Endothelial cell (in vitro differentiated cells): ENCODE measurements at places on chromosomes 3 and 15. TPM values are rescaled to one million over a fixed set of nuclear protein-coding genes. Genes with fewer than 3 reads are reported as not detected.

DNA sequence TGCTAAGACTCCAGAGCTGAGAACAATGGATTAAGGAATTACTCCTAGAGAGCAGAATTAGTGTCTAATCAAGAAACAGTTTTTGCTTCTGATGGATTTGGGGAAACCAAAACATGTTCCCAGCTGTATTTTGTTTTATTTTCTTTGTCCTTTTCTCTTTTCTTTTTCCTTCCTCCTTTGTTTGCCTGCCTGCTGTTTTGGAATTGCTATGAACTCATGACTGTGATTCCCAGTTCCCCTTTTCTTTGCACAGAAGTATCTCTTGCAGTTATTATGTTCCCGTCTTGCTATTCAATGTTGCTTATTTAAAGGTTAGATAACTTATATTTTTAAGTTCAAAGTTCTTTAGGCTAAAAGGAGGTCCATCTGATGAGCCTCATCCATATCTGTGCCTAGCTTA is 77.0 kb upstream of the GBE1 start:
- H3K36me3 ChIP-seq: no peaks in the 10 kb centered on the region
- no peaks in the 10 kb centered on the region for H3K27me3 ChIP-seq
- peaks cover 10% of the 10 kb centered on the region for H3K4me1 ChIP-seq
- no peak for DNase-seq

COL6A5 gene
- not detected for total RNA-seq

GRCh38 chr15:66233487-66234415 is 19.8 kb downstream of the MEGF11 start:
- H3K4me1 ChIP-seq: no peaks in the 10 kb centered on the region
- H3K4me3 ChIP-seq: no peak overlapping the region
- H3K27ac ChIP-seq: no peak overlapping the region
- DNase-seq: peak; percentile 38

GRCh38 chr3:94413336-94414108 is 350.7 kb downstream of the NSUN3 start:
- no peak for DNase-seq
- H3K4me1 ChIP-seq: peaks cover 7% of the 10 kb centered on the region
- peaks cover 2% of the 10 kb centered on the region for H3K27me3 ChIP-seq
- H3K4me3 ChIP-seq: no peak overlapping the region
- H3K27ac ChIP-seq: no peak overlapping the region

DISP2 gene
- 3.6 TPM for total RNA-seq

- no peaks in the 10 kb centered on the region for H3K36me3 ChIP-seq
- DNase-seq: no peak
- no peak overlapping the region for H3K4me3 ChIP-seq
- peaks cover 6% of the 10 kb centered on the region for H3K4me1 ChIP-seq
- no peak overlapping the region for H3K27ac ChIP-seq
- no peaks in the 10 kb centered on the region for H3K27me3 ChIP-seq
Observed at GRCh38 chr15:39040861-39041260, 476.2 kb upstream of the RASGRP1 start.

GRCh38 chr3:50630394-50630793 is 13.4 kb downstream of the MAPKAPK3 start:
- no peaks in the 10 kb centered on the region for H3K4me1 ChIP-seq
- no peaks in the 10 kb centered on the region for H3K36me3 ChIP-seq
- no peak overlapping the region for H3K27ac ChIP-seq
- no peak for DNase-seq
- peaks cover 1% of the 10 kb centered on the region for H3K27me3 ChIP-seq
- no peak overlapping the region for H3K4me3 ChIP-seq

ZNF774 gene
- total RNA-seq: 4.1 TPM

CPNE4 gene
- total RNA-seq: 0.41 TPM

MASP1 gene
- total RNA-seq: 0.56 TPM

GRCh38 chr3:46024131-46024530 is 3.2 kb downstream of the XCR1 start:
- DNase-seq: no peak
- no peak overlapping the region for H3K27ac ChIP-seq
- H3K36me3 ChIP-seq: peaks cover 4% of the 10 kb centered on the region
- no peaks in the 10 kb centered on the region for H3K4me1 ChIP-seq

NUTM1 gene
- total RNA-seq: not detected

- no peak overlapping the region for H3K4me3 ChIP-seq
- H3K27me3 ChIP-seq: no peaks in the 10 kb centered on the region
- DNase-seq: peak; percentile 7
- H3K27ac ChIP-seq: no peak overlapping the region
Observed at GRCh38 chr3:28077572-28077971, 163.8 kb upstream of the CMC1 start.

DNA sequence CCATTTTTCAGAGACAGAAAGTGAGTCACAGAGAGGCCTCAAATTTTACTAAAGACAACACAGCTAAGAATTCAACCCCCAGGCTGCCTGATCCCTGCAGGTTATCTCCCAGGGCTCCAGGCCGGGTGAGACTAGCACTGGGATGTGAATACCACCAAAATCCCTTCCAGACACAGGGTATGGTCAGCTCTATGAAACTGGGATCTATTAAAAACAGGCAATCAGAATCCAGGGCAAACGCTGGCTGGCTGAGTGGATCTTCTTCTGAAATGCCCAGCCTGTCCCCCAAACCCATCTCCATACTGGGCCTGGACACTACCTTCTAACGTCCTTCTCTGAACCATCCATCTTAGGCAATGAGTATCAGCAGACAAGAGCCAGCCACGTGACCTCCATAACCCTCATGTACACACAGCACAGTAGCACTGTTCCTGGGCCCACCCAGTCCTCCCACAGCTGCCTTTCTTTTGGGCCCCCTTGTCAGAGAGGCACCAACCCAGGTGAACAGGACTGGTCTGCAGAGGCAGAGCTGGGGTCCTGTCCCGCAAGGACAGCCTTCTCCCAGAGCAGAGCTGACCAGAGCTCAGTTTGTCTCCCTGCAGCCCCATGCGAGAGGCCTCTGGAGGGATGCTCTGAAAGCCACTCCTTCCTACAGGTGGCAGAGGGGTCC is 1.9 kb downstream of the RAB6B start:
- peaks cover 3% of the 10 kb centered on the region for H3K4me1 ChIP-seq
- H3K27ac ChIP-seq: no peak overlapping the region

GRCh38 chr3:172225215-172225707 is 185.9 kb downstream of the FNDC3B start:
- peaks cover 5% of the 10 kb centered on the region for H3K27me3 ChIP-seq
- no peak overlapping the region for H3K27ac ChIP-seq
- DNase-seq: no peak

DNA sequence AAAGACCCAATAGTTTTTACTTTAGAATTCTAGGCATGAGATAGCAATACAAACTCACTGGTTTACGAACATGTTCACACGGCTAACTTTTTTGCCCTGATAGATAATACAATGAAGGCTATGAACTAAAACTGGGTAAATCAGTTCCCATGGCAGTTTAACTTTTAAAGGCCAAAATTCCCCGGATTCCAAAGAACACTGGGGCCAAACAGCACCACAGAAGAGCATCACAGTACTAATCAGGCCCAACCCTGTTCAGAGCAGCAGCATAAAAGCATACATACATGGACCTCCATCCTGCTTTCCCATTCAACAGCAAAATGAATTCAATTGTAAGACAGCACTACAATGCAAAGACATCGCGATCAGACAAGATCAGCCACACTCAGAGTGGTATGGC is 540.3 kb upstream of the CCDC54 start:
- H3K4me1 ChIP-seq: no peaks in the 10 kb centered on the region
- no peak for DNase-seq
- no peak overlapping the region for H3K27ac ChIP-seq

DNA sequence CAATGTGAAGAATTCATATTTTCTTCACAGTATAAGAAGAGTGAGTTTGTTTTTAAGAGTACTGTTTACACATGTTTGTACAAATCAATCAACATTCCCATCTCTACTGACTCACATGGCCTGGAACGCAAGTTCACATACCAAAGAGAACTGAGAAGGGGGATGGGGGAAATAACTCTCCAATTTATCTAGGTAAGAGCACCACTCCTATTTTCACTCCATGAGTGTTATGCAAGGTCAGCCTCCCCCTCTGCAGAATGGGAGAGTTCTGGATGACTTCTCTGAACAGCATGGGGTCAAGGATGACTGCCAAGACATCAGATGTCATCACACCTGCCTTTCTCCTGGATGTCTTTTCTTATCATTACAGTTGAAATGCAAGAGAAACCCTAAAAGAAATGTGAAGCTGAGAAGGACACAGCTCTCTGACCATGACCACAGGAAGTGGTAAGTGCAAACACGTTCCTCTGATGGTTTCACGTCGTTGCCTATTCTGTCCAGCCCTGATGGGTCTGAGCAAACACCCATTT is 95.2 kb downstream of the SEMA6D start:
- H3K27ac ChIP-seq: no peak overlapping the region
- no peaks in the 10 kb centered on the region for H3K27me3 ChIP-seq
- no peaks in the 10 kb centered on the region for H3K36me3 ChIP-seq
- H3K4me3 ChIP-seq: no peak overlapping the region
- DNase-seq: no peak

GRCh38 chr3:6229778-6230410 is 631.0 kb upstream of the GRM7 start:
- no peak overlapping the region for H3K4me3 ChIP-seq
- no peaks in the 10 kb centered on the region for H3K4me1 ChIP-seq
- H3K27me3 ChIP-seq: no peaks in the 10 kb centered on the region
- H3K36me3 ChIP-seq: no peaks in the 10 kb centered on the region
- no peak for DNase-seq

IL17RC gene
- 17.5 TPM for total RNA-seq

DNA sequence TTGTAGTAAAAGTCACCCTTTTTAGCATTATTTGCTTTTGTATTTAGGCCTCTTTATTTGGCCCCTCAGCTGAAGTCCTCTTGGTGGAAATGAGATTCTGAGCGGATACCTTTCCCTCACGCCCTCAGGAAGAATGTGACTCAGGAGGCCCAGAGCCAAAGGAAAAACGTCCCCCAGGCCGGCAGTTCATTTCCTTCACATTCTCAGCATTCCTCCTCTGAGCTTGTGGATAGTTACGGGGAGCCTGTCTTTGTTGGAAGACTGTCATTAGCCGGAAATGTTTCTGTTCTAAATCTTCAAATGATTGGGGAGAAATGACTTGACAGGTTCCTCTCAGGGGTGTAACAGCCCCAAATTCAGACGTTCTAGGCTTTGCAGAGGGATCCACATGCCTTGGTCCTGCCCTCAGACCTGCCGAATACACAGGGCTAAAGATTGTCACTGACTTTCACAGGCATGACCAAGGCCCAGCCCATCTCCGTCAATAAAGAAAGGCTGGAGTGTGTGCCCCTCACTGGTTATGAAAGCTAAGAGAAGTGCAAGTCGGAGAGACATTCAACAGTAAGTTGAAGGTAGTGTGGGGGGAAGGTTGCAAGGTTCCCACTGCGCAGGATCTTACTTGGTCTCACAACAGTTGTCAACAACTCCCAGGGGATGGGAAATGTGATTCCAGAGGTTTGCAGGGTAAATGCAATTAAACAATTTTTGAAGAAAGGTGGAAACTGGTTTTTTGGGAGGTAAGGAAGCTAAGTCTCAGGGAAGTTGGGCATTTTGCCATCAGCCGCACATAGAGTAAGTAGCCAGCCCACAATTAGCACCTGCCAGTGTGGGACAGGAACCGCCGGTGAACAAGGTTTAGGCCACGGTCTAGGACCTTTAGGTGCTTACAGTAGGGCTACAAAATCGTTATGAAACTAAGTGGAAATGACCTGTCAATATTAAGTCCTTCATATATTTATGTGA is 39.7 kb upstream of the MYZAP start:
- peak overlapping the region; percentile 94 for H3K27ac ChIP-seq
- DNase-seq: peak; percentile 65
- peak overlapping the region; percentile 24 for H3K4me3 ChIP-seq
- H3K27me3 ChIP-seq: peaks cover 19% of the 10 kb centered on the region
- peaks cover 67% of the 10 kb centered on the region for H3K36me3 ChIP-seq

GRCh38 chr3:59866076-59866475 is 816.3 kb upstream of the CFAP20DC start:
- DNase-seq: no peak
- no peak overlapping the region for H3K4me3 ChIP-seq
- no peak overlapping the region for H3K27ac ChIP-seq
- no peaks in the 10 kb centered on the region for H3K36me3 ChIP-seq

NMNAT3 gene
- 0.62 TPM for total RNA-seq

ADPGK gene
- 42.0 TPM for total RNA-seq

DNA sequence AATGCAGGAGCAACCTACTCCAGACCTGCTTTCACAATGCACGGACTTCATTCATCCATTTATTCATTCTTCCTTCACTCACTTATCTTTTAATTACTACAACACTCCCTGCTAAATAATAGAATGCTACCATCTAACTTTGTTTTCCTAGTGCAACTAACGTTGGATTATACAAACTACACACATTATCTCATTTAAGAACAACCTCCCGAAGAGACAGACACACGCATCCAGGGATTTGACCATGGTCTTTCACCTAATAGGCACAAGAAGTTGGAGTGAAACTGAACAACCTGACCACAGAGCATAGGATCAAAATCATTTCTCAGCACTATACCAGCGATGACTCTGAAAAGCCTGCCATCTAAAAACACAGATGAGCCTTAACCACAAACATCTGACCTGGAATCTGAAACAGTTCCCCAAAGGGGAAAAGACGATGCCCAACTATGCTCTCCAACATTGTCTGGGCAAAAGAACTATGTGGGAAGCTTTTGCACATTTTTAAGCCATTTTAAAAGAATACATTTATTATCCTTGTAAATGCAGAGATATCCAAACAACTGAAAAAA is 21.0 kb downstream of the ZNF385D start:
- peaks cover 1% of the 10 kb centered on the region for H3K27me3 ChIP-seq
- DNase-seq: no peak
- no peak overlapping the region for H3K27ac ChIP-seq
- no peak overlapping the region for H3K4me3 ChIP-seq

DNA sequence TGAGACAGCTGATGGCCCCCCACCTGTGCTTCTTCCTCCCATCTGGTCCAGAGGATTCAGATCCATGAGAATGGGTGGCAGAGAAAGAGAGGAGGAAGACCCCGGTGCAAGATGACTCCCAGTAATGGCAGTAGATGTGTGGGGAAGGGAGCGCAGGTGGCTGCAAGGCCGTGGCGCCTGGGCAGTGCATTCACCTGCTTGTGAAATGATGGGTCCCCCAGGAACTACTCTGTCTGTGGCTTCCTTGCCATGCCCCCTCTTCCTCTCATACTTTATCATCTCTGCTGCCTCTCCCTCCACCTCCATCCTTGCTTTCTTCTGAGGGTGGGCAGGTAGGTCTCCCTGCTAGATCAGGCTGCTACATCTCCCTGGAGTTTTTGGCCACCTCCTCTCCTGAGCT is 23.3 kb downstream of the ZNF710 start:
- peaks cover 8% of the 10 kb centered on the region for H3K27me3 ChIP-seq
- H3K36me3 ChIP-seq: peaks cover 20% of the 10 kb centered on the region
- H3K4me3 ChIP-seq: no peak overlapping the region
- H3K4me1 ChIP-seq: peaks cover 48% of the 10 kb centered on the region

DNA sequence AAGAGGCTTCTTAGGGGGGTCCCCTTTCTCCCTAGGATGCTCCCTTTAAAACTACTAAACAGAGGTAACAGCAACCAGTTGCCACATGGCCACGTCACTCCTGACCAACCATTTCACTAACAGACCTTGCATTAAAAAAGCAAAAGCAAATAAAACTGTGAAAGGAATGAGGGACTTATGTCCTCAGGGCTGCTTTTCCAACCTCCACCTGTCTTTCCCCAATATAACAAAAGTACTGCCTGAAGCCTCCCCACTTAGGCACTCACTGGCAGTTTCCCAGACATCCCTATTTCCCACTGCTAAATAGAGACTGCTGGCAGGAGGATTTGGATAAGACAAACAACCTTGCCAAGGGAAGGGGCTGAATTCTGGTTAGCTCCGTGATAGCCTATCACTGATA is 130.3 kb downstream of the ATP8B4 start:
- no peak overlapping the region for H3K4me3 ChIP-seq
- H3K36me3 ChIP-seq: peaks cover 10% of the 10 kb centered on the region
- peaks cover 45% of the 10 kb centered on the region for H3K4me1 ChIP-seq
- H3K27me3 ChIP-seq: no peaks in the 10 kb centered on the region
- no peak for DNase-seq

ATR gene
- total RNA-seq: 17.8 TPM
